Sciatic nerve (tissue), 2 donors: ENCODE measurements at places on chromosomes 12 and 14. TPM values are rescaled to one million over a fixed set of nuclear protein-coding genes. Genes with fewer than 3 reads are reported as not detected.

- peak; percentile 79 for DNase-seq
Observed at GRCh38 chr12:124921200-124922031, 7.0 kb upstream of the UBC start.

- no peak for DNase-seq
Observed at GRCh38 chr12:43742106-43742505, 16.5 kb downstream of the PUS7L start.

- DNase-seq = no peak
Observed at GRCh38 chr14:99246536-99247097, 25.4 kb downstream of the BCL11B start.

GRCh38 chr14:58151133-58152013 lies 640 bp downstream of the ARMH4 start:
- DNase-seq = no peak

- no peak for DNase-seq
Observed at GRCh38 chr12:10503460-10503859, 2.2 kb upstream of the EIF2S3B start.

DNA sequence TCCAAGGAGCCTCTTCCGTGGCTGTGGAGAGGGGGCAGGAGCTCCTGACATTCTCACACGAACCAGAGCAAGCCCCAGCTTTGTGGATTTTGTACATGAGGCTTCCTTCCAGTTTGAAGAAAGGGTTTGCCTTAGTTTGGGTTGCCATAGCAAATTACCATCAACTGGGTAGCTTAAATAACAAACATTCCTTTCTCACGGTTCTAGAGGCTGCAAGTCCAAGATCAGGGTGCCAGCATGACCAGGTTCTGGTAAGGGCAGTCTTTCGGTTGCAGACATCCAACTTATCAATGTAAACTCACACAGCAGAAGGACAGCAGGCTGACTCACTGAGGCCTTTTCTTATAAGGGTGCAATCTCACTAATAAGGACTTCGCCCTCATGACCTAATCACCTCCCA lies 25.9 kb upstream of the STAB2 start:
- DNase-seq = no peak

GRCh38 chr14:87869619-87870583 lies 123.1 kb downstream of the GALC start:
- DNase-seq = no peak

GRCh38 chr14:77955816-77956484 lies 156.0 kb downstream of the ADCK1 start:
- DNase-seq = no peak

GRCh38 chr12:91877456-91878235 lies 268.0 kb downstream of the BTG1 start:
- DNase-seq = no peak

DNA sequence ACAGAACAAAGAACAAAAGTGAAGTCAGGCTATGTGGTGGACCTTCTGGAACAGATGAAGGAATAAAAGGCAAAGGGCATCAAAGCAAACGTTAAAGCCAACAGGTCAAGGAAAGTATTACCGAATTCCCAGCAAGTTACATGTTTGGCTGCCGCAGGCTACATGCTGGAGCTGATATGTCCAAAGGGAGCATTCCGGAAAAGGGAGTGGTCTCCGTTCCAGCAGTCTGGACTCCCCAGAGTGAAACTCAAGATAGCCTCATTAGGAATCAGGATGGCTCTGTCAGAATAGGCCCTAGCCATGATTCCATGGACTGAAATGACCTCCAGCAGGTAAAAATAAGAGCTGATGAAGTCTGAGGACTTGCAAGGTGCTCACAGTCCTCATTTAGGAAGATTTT lies 379.8 kb upstream of the PRICKLE1 start:
- DNase-seq = peak; percentile 64

DNA sequence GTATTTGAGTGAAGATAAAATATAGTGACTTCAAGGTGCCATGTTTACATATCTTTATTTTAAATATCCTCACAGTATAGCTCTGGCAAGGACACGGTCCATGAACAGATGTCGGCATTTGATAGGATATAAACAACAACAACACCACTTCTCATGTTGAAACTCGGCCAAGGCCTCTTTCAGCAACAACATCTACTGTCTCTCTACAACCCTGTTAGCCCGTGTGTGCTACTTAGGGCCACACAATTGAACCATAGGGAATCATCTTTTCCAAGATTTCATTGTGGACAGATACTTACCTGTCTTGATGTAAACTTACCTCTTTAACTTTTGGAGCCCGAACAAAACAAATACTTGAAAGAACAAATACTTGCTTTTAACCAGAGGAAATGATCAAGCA lies 168.7 kb upstream of the SSTR1 start:
- DNase-seq = no peak

- DNase-seq = no peak
Observed at GRCh38 chr14:72781561-72782508, 112.1 kb downstream of the DPF3 start.

DNA sequence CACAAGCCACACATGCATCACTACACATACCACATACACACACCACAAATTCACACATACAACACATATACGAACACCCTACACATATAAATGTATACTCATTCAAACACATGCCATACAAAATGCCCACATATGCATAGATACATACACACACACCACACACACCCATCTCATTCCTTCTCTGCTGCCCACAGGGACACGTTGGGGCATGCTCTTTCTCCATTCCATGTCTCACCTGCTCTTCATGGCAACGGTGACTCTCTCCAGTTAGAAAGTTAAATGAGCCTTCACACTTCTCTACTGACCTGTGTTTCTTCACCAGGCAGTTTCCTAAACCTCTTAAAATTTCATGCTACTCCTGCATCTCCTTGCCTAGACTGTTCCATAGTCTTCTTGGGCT lies 1194.8 kb downstream of the BCL11B start:
- DNase-seq = no peak

- DNase-seq = no peak
Observed at GRCh38 chr12:127162307-127162706, 1104.7 kb upstream of the TMEM132C start.

- no peak for DNase-seq
Observed at GRCh38 chr14:25197885-25198284, 147.9 kb upstream of the STXBP6 start.

GRCh38 chr12:78260976-78261375 lies 430.3 kb downstream of the NAV3 start:
- DNase-seq = no peak

DNA sequence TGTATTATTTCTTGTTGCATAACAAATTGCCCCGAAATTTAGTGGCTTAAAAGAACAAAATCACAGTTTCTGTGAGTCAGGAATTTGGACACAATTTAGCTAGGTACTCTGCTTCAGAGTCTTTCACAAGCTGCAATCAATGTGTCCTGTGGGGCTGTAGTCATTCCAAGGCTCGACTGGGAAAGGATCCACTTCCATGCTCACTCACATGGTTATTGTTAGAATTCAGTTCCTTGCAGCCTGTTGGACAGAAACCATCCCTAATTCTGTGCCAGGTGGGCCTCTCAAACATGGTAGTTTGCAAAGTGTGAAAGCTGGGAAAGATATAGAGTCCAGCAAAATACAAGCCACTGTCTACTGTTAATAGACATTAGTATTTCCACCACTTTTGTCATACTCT lies 59.7 kb upstream of the ARID2 start:
- no peak for DNase-seq

- no peak for DNase-seq
Observed at GRCh38 chr12:30679241-30679640, 16.4 kb downstream of the IPO8 start.

GRCh38 chr14:99880651-99881420 lies 87.6 kb downstream of the EML1 start:
- no peak for DNase-seq

DNA sequence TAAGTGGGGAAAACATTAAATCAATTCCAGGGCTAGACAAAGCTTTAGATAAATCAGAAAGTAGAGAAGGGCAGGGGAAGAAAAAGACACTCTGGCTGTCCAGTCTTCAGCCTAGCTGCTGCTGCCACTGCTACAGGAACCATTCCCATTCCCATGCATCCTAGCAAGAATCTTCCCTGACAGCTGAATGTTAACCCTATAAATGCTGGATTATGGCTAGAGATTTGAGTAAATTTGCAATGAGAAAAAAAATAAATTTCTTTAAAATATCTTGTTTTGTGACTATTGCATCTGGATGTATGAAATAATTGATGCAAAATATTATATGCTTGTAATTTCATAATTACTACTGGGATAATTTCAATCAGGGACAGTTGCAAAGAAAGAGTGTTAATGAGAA lies 15.0 kb upstream of the CDKN3 start:
- no peak for DNase-seq

GRCh38 chr12:103960616-103961227 lies 5.0 kb upstream of the TDG start:
- no peak for DNase-seq

GRCh38 chr12:8058506-8058905 lies 7.7 kb downstream of the C3AR1 start:
- no peak for DNase-seq

- no peak for DNase-seq
Observed at GRCh38 chr12:54038284-54038870, 5.5 kb downstream of the HOXC5 start.

GRCh38 chr14:98994561-98994960 lies 277.4 kb downstream of the BCL11B start:
- DNase-seq = no peak

DNA sequence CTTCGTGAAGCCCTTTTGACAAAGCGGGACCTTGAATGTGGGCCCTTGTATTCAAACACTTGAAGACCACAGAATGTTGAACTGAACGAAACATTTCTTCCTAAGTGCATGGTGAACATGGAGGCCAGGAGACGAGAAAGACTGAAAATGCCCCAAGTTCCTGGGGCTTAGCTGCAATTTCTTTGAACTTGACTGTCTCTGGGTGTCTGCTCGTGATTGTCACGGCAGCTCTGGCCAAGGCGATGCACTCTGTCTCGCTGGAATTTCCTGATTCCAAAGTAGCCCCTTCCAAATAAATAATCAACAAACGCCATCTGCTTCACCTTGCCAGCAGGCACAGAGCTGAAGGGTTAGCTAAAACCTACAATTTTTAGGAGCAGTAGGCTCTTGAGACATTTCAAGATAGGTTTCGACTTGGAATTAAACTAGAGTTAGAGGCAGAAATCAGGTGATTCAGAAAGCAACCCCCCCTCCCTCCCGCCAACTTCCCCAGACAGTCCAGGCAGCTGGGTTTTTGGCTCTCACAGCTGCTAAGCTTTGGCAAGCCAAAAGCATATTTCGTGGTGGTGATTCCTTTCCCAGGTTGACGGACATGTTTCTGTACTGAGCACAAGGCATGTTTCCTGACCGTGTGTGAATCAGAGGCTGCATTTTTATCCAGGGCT lies 13.5 kb upstream of the IRF2BPL start:
- no peak for DNase-seq

DNA sequence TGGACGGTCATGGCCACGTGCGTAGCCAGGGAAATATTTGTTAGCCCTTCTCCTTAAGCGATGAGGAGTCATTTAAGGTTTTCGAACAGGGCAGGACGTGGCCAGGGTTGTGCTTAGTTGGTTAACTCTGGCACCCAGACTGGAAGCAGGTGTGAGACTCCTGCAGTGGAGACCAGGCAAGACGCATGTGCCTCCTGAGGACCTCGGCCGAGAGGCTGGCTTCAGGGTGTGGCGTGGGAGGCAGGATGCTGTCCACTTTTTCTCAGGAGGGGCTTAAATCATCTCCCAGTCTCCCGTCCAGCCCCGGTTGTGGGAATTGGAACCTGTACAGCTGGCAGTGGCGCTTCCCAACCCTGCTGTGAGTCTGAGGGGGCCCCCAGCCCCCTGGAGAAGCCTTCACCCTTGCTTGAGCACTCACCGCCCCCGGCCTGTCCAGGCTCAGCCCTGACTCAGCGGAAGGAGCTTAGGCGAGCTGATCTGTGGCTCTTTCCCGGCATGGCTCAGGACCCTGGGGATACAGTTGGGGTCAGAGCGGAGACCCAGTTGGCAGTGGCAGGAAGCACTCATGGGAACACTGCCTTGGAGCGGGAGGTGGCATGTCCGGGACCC lies 46.3 kb upstream of the TSPAN9 start:
- no peak for DNase-seq

GRCh38 chr12:108572166-108572790 lies 9.9 kb downstream of the ISCU start:
- DNase-seq = no peak

Gene A2M
- 942 TPM for total RNA-seq

Gene DNAH10
- 0.76 TPM for total RNA-seq

Gene LYZ
- total RNA-seq = 112 TPM

Gene PLEKHG7
- 5.3 TPM for total RNA-seq

Gene RPS6KA5
- 30.4 TPM for total RNA-seq

Gene NACA
- total RNA-seq = 690 TPM

Gene KCNK10
- not detected for total RNA-seq

Gene ARHGDIB
- total RNA-seq = 73.5 TPM

Gene ZDHHC22
- not detected for total RNA-seq

Gene TPPP2
- total RNA-seq = 0.49 TPM

Gene TAS2R50
- total RNA-seq = 2.7 TPM

Gene ACSS3
- total RNA-seq = 41.2 TPM

Gene VDR
- 1.9 TPM for total RNA-seq

Gene MANSC4
- not detected for total RNA-seq

Gene KCNMB4
- 13.5 TPM for total RNA-seq

Gene SLC24A4
- 3.6 TPM for total RNA-seq
